ENCODE measurements at places on chromosomes 6 and 20.

GRCh38 chr20:32685541-32686529 lies 12.1 kb upstream of the C20orf203 start:
- DNase-seq = no peak

GRCh38 chr6:139776041-139776440 lies 401.6 kb upstream of the CITED2 start:
- DNase-seq = no peak

DNA sequence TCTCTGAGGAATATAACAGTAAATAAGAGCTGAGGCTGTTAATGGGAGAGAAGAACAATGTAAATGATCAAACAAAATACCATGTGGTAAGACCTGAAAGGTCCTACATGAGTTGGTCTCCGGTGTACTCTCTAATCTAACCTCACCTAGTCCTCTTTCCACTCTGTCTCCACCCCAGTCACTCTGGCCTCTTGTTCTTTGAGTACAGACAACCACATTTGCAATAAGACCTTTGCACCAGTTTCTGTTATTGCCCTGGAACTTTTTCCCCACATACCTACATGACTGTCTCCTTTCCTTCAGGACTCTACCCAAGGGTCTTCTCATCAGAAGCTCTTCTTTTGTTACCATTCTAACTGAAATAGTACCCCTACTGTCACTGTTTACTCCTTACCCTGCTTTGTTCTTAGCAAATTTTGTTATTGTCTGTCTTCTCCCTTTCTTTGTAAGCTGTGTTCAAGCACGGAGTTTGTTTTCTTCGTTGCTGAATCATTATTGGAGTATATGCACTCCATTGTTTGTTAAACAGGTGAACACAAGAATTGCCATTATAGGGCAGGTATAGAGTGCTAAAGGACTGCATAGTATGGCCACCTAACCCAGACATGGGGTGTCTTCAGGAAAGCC lies 37.3 kb downstream of the MAPK14 start:
- no peak for DNase-seq

- no peak for DNase-seq
Measured at GRCh38 chr20:45303586-45304463, 2.8 kb upstream of the RBPJL start.

GRCh38 chr6:599576-600448 lies 57.1 kb downstream of the HUS1B start:
- no peak for DNase-seq

DNA sequence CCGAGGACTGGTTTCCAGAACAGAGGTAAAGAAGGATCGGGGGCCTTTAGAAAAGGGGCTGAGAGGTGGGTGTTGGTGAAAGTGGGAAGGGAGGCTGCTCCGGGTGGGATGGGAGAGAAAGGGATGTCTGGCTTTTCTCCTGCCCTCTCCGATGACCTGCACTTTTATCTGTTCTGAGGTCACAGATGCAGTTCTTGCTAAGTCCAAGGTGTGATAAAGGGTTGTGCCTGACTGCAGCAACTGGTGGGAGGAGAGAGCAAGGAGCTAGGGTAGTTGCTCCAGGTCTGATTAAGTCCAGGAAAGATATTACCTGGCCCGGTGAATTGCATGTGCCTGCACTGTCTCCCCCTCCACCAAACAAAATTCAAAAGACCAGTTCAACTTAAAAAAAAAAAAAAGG lies 145.6 kb upstream of the SOX4 start:
- DNase-seq = no peak

DNA sequence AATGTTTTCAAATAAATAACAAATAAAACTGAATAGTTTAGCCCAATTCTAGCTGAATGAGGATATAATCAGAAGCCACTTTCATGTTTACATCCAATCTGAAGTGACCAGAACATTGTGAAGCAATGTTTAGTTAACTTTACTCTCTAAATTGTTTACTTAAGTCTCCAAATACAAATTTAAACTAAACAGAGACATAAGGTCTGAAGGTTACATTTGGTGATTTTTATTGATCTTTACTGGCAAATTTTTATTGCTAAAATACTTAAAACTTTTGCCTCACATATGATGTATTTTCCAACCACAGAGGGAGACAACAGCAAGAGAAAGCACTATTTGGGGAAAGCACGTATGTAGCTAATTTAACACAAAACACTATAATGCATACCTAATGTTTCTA lies 106.8 kb upstream of the THEMIS start:
- no peak for DNase-seq

- DNase-seq = no peak
Measured at GRCh38 chr6:52076791-52077179, 10.6 kb downstream of the PKHD1 start.

DNA sequence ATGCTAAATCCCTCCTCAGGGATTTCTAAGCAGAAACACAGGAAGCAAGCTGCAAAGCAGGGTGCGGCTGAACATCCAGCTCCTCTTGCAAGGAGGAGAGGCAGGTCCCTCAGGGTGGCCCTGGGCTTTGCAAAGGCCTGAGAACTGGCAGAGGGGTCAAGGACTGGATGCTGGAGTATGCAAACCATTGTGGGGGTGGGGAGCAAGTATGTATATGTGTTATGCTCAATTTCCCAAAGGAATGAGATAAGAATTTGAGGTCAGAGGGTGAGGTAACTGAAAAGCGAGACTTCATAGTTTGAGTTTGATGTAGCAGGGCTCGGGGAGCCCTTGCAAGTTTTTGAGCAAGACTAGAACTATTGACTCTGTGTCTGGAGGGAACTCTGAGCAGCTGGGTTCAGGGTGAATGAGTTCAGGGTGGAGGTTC lies 11.2 kb downstream of the SLC22A2 start:
- DNase-seq = no peak

DNA sequence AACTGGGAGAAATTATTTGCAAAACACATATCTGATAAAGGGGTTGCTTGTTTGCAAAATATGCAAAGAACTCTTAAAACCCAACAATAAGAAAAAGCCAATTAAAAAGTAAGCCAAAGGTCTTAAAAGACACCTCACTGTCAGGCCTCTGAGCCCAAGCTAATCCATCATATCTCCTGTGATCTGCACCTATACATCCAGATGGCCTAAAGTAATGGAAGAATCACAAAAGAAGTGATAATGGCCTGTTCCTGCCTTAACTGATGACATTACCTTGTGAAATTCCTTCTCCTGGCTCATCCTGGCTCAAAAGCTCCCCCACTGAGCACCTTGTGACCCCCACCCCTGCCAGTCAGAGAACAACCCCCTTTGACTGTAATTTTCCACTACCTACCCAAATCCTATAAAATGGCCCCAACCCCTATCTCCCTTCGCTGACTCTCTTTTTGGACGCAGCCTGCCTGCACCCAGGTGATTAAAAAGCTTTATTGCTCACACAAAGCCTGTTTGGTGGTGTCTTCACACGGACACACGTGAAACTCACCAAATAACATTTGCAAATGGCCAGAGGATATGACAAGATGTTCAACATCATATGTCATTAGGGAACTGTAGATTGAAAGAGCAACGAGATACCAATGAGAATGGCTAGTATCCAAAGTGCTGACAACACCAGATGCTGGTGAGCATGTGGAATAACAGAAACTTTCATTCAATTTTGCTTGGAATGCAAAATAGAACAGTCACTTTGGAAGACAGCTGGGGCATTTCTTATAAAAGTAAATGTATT lies 565.0 kb upstream of the ADGRB3 start:
- DNase-seq = no peak

DNA sequence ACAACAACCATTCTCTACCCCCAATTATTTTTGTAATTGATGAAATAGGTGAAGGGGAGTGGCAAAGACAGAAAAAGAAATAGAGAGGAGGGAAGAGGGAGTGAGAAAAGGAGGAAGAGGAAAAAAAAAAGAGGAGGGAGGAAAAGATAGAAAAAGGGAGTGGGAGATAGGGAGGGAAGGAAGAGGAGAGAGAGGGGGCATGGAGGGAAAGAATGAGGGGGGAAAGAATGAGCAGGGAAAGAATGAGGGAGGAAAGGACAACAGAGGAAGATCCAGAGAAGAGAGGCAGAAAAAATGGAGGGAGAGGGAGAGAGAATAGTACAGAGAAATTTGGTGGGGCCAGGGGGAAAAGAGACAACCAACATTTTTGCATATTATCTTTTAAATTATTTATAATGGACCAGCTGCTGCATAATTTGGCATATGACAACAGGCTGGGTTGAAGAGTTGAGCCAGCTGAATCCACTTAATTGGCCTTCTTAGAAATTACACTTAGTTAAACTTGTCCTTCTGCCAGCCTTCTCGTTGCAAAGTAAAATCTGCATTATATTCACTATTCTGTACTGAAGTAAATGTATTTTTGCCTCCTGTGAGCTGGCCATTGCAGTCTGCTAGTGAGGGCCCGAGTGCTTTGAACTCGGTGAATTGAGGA lies 101.0 kb downstream of the ARHGAP18 start:
- DNase-seq = no peak

- DNase-seq = no peak
Measured at GRCh38 chr6:30151580-30151979, 9.4 kb downstream of the TRIM10 start.

GRCh38 chr6:155586090-155586489 lies 130.5 kb upstream of the NOX3 start:
- no peak for DNase-seq

- no peak for DNase-seq
Measured at GRCh38 chr6:137919837-137920730, 53.0 kb downstream of the TNFAIP3 start.

GRCh38 chr20:7520361-7520760 lies 419.9 kb downstream of the HAO1 start:
- DNase-seq = no peak

GRCh38 chr6:14386263-14386662 lies 268.7 kb downstream of the CD83 start:
- DNase-seq = no peak

DNA sequence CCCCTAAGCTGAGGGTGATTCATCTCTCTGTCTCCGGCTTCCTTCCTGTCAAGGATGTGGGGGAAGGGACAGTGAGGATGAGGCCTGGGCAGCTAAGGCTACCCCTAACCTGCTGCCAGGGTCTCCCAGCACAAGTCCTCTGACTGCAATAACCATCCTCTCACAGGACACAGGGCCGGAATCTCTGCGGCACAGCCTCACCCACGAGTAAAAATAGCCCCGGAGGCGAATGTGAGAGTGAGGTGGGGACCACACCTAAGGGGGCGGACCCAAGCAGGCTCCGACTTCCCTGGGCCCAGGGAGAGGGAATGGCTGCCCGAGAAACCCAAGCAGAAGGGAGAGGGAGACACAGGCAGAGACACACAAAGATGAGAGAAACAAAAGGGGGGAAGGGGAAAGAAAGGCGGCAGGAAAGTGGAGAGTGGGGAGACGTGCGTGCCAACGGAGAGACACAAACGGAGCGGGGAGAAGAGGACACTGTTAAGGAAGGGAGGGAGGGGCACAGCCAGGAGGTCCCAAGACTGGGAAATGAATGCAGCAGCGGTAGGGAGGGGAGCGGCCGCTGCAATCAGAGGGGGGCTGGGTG lies 1.4 kb downstream of the CLIC1 start:
- no peak for DNase-seq

GRCh38 chr20:36833275-36834020 lies 42.5 kb upstream of the TLDC2 start:
- DNase-seq = no peak

GRCh38 chr6:44054721-44055559 lies 72.3 kb downstream of the MRPL14 start:
- DNase-seq = no peak

DNA sequence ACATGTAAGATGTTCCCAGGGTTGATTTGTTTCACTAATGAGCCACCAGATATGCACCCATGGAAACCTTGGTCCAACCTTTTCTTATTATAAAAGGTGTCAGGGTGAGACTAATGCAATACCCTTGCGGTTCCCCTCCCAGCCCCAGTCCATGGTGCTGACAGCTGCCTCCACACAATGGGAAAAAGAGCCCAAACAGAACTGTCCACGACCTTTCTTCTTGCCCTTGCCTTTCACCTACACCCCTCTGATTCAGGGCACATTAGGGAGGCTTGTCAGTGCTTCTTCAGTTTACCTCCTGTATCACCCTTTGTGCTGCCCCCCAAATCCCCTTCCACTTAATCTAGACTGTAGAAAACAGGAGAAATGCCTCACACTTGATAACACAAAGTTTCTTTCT lies 352.7 kb upstream of the CDH4 start:
- no peak for DNase-seq

GRCh38 chr6:34555007-34555322 lies 1.2 kb downstream of the SPDEF start:
- DNase-seq = no peak

DNA sequence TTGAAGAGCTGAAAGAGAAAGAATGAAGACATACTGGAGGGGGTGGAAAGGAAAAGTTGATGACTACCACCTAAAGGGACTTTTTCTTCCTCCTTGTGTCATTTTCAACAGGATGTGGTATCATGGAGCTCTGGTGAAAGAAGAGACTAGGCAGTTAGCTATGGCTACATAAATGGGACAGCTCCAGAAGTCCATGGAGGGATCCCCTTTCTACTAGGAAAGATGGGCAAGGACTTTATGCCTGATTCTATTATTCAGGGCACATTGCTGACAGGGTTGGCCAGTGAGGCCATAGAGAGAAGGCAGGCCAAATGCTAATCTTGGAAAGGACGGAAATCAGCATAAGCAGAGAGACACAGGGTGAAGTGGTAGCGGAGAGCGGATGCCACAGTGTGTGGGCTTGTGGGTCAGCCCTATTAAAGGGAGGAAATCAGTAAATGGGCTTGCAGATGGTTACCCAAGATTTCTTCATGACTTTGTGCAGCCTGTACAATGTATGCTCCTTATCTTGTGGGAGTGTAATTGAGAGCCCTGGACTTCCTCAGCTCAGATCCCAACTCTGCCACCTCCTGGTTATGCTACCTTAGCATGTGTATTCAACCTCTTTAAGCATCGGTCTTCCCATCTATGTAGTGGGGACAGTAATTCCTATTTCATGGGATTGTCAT lies 77.4 kb upstream of the TMEM170B start:
- no peak for DNase-seq

DNA sequence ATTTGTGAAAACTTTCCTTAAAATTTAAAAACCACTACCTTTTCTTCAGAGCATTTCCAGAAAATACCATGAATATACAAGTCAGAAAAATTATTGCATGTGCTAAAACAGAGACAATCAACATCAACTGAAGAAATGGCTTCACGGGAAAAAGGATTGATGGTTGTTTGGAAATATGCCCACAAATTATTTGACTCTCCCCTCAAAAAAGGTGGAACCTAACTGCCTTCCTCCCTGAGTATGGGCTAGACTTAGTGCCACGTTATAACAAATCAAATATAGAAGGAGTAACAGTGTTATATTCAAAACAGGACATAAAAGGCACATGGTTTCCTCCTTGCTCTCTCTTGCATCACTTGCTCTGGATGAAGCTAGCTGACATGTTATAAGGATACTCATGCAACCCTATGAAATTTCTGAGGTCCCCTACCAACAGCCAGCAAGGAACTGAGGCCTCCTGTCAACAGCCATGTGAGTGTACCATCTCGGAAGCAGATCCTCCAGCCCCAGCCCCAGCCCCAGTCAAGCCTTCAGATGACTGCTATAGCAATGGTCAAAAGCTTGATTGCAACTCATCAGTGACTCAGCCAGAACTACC lies 8.4 kb downstream of the BTBD9 start:
- DNase-seq = no peak

DNA sequence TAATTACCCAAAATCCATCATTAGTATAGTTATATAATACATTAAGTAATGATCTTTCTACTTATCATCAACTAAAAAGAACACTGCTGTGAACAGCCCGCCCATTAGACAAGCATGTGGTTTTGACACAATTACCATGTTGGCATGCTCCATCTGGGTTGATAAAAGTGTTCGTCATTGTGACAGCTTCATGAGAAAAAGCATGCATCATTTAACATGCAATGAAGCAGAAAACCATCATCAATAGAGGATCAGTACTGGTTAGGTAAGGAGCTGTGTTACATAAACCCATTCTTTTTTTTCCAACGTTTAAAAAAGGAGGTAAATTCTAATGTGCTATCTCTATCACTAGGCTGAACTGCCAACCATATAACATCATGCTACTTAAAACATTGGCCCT lies 101.9 kb downstream of the EPB41L2 start:
- no peak for DNase-seq
